NAMALWA (cell line): ENCODE measurements at places on chromosomes 16 and 17.

DNA sequence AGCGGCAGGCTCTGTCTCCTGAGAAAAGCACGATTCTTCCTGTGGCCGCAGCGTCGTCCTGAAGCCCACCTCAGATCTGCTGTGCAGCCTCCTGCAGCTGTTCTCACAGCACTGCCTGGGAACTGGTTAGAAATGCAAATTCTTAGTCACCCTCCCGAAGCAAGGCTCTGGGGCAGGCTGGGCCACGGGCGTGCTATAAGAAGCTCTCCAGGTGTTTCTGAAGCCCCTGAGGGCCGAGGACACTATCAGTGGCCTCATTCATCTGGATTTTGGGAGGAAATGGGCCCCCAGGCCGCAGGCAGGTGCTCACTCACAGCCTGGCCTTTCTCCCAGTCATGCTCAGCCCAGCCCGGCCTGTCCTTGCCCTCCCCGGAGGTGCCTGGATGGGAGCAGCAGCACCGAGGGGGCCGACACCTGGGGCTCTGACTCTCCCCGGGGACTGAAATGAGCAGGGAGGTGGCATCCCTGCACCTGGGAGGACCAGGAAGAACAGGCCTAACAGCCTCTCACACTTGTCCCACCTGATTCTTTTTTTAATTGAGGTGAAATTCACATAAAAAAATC is 10.4 kb upstream of the NLRC3 start:
- peak; percentile 90 for DNase-seq

GRCh38 chr17:10022416-10022815 is 117.3 kb upstream of the RCVRN start:
- DNase-seq, result no peak

DNA sequence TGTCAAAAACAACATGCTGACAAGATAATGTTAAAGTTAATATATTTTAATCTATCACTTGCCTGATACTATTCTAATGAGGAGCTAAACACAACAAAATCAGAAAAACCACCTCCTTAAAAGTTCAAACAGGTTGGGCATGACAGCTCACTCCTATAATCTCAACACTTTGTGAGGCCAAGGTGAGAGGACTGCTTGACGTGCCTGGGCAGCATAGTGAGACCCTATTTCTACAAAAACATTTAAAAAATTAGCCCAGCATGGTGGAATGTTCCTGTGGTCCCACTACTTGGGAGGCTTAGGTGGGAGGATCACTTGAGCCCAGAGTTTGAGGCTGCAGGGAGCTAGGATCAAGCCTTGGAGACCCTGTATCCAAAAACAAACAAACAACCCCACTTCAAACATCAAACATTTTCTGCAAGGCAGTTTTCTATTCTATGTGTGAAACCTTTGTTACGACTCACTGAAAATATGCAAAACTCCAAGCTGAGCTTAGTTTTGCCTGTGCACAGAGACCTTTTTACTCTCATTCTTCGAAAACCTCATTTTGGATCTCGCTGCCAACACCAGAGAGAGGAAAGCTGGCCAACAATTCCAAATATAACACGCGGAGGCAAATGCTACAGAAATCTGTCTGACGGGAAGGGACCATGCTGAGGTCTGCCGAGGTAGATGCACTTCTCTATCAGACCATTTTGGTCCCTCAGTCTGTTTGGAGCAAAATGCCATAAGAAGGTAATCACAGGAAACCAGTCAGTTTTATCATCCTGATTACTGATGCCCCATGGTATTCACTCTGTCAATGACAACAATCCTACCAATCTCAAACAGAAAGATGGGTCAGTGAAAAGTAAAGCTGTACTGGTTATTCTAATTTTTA is 6.2 kb downstream of the PHF12 start:
- DNase-seq, result no peak

DNA sequence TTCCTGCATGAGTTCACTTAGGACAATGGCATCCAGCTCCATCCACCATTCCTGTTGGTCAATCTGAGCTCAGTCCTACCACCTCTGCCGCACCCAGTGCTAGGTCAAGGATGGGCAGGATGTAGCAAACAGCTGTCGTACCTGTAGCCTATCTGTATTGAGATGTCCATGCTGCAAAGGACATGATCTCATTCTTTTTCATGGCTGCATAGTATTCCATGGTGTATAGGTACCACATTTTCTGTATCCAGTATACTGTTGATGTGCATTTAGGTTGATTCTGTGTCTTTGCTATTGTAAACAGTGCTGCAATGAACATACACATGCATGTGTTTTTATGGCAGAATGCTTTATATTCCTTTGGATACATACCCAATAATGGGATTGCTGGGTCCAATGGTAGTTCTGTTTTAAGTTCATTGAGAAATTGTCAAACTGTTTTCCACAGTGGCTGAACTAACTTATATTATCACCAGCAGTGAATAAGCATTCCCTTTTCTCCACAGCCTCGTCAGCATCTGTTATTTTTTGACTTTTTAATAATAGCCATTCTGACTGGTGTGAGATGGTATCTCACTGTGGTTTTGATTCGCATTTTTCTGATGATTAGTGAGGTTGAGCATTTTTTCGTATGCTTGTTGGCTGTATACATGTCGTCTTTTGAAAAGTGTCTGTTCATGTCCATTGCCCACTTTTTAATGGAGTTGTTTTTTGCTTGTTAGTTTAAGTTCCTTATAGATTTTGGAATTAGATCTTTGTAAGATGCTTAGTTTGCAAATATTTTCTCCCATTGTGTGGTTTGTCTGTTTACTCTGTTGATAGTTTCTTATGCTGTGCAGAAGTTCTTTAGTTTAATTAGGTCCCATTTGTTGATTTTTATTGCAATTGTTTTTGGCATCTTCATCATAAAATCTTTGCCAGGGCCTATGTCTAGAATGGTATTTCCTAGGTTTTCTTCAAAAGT is 7.2 kb upstream of the MRTFB start:
- DNase-seq, result no peak

DNA sequence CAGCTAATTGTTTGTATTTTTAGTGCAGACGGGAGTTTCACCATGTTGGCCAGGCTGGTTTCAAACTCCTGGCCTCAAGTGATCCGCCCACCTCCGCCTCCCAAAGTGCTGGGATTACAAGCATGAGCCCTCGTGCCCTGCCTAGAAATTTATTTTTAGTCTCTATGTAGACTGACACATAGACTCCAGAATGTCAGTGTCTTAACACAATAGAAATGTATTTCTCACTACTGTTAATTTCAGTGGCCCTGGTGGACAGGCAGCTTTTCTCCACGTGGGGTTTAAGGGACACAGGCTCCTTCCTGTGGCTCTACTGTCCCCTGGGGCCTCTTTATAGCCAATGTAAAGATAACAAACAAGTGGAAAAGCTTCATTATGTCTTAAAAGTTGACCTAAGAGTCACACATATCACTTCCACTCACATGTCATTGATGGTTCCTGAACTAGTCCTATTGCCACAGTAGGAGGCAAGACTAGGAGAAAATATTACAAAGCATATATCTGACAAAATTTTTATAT is 43.8 kb downstream of the COPRS start:
- no peak for DNase-seq
